ENCODE measurements at places on chromosomes 1 and 21.
A peak's percentile ranks its signal among the peaks of the same experiment; 100 is the strongest.

DNA sequence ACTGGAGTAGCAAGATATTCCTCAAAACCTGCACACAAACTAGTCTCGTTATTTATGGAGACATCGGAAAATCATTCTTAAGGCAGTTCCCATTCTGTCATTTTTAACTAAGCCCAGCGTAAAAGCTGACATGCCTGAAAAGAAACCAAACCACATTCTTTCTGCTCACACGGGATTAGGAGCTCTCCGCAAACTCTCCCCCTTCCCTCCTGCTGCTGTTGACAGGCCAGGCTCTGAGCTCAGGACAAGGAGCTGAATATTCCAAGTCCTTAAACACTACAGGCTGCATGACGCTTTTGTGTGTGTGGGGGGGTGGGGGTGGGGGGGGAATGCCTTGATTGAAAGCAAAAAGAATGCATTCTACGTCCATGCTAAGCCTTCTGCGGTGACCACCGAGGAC is 5.2 kb downstream of the OLIG1 start:
- no peak for ATAC-seq

DNA sequence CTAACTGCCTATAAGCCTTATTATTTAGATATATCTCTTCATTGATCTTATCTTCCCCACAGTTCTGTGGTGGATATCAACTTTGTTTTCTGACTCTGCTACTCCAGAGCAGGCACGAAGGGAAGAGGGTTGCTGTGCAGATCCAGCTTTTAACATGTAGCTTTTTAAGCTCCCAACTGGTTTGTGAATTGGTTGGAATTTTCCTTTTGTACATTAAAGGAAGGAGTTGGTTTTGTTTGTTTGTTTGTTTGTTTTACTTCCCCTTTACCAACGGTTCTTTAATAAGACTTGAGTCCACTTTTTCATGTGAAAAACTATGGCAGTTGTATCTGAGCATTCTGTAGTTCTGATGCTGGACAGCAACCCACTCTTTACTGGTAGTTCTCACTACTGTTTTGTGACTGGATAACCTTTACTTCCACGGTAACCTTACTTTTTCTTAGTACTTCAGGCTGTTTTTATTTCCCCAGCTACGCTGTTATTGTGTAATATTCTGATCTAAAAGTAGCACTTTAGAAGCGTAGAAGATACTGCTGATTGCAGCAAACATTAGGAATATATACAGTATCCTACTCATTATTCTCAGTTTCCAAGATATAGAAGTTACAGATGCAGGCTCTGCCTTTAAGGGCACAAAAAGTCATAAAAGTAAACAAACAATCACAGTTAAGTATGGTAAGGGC is 1.6 kb downstream of the GNPAT start:
- ATAC-seq, result no peak

- ATAC-seq, result no peak
Measured at GRCh38 chr21:41029571-41029970, 138.4 kb upstream of the BACE2 start.

- ATAC-seq, result peak; percentile 55
Measured at GRCh38 chr1:219837274-219837993, 90.9 kb downstream of the SLC30A10 start.

GRCh38 chr1:194300340-194300739 is 1113.9 kb upstream of the B3GALT2 start:
- no peak for ATAC-seq

GRCh38 chr1:23521588-23521987 is 9.4 kb downstream of the E2F2 start:
- no peak for ATAC-seq

GRCh38 chr1:235057385-235058306 is 71.0 kb downstream of the TOMM20 start:
- no peak for ATAC-seq

DNA sequence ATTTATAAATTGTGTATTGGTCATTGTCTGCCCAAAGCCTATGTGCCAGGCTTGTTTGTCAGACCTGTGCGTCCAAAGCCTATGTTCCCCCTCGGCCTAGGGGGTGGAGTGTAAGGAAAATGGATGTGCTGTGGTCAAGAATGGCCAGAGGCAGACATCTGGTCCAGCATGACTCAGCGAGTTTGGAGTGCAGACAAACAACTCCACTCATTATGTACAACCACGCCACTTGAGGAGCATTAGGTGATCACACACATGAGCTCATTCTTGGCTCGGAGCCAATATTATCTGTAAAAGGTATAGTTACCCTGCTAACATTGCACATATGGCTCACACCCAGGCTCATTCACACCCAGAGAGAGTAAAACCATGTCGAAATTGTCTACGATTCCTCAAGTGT is 1047.6 kb upstream of the ADGRL4 start:
- ATAC-seq, result peak; percentile 84

GRCh38 chr1:234526922-234527321 is 47.9 kb upstream of the TARBP1 start:
- no peak for ATAC-seq

GRCh38 chr1:17586172-17586964 is 46.9 kb downstream of the ARHGEF10L start:
- ATAC-seq, result no peak

Measured in esophagus mucosa (tissue), 1 donor.